Suppressor macrophage (primary cell): ENCODE measurements at places on chromosomes 11 and 22.

- no peak for DNase-seq
These were observed 8.7 kb upstream of the C1QTNF6 start for GRCh38 chr22:37196539-37197450.

GRCh38 chr11:65639623-65640482, 2.0 kb downstream of the SIPA1 start:
- DNase-seq, result peak; percentile 64

GRCh38 chr22:47171441-47172221, 409.2 kb downstream of the TBC1D22A start:
- DNase-seq, result no peak

DNA sequence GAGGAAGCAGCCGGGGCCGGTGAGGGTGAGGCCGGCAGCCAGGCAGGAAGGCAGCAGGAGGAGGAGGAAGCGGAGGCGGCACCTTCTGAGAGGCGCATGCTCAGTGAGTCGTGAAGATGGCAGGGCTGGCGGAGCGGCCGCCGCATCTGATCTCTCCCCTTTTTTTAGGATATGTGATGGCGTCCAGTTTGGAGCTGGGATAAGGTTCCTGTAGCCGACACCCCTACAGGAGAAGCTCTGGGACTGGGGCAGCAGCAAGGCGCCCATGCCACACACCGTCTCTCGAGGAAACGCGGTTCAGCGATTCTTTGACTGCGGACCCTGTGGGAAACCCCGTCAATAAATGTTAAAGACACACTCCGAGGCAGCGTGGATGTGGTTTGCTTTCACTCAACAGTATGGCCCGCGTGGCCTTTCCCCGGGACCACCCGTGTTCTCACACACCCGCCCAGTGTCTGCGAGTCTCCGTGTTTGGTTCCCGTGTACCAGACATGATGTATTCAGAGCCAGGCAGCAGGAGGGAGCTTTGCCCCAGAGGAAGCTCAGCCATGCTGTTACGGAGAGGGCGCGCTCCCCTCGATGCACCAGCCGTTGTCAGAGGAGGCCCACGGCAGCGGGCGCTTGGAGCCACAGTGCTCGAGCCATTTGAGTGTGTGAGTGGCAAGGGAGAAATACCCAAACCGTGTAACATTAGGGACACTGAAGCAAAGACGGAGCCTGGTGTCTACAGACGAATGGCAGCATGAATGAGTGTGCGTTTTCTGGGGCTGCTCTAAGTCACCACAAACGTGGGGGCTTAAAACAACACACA, 27.7 kb upstream of the PARVB start:
- DNase-seq, result peak; percentile 89

- DNase-seq, result no peak
These were observed 14.4 kb upstream of the BIRC2 start for GRCh38 chr11:102332611-102332994.

DNA sequence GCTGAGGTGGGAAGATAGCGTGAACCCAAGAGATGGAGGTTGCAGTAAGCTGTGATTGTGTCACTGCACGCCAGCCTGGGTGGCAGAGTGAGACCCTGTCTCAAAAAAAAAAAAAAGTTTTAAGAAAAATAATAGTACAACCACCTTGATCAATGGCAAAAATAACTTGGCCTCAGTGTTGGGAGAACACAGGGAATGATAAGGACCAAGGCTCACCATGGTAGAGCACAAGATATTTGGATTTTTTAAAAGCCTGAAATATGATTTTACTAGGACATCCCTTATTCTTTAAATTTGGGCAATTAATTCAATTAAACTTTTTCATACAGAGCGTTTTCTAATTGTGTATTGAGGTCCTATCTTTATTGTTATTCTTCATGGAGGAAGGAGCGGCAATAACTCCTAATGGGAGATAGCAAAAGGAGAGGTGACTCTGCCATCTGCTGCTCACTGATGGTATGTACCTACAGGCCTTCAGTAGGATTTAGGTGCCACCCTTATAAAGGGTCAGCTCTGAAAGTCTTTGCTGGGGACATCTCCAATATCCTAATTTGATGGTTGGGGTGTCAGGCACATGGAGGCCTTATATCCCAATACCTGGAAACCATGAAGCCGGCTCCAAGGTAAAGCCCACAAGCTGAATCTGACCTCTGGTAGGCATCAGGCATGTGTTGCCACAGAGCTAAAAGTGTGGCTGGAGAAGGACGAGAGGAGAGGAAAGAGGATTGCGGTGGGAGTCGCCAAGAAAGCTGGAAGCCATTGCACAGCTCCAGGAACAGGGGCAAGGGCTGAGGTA, 21.9 kb upstream of the POLD3 start:
- DNase-seq, result peak; percentile 70

DNA sequence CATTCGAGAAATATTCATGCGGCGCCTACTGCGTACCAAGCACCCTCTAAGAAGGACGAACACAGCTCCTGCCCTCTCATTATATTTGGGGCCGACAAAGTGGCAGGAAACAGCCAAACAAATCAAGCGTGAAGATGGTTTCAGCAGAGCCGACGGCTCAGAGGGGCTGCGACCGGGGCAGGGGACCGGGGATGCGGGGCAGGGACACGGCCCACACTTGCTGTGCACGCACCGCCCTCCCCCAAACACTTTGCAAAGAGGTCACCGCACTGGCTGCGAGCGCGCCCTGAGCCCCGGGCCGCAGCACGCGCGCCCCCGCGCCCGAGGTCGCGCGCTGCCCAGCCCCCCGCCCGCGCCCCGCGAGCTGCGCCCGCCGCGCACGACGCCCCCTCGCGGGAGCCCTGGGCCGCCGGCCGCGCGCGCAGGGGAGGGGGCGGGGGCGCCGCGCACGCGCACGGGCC, 255 bp upstream of the SYNGR1 start:
- DNase-seq, result peak; percentile 67

GRCh38 chr11:127935081-127935480, 652.3 kb downstream of the ETS1 start:
- no peak for DNase-seq

GRCh38 chr22:41491374-41492100, 22.6 kb downstream of the ACO2 start:
- DNase-seq, result no peak

GRCh38 chr11:20353829-20354434, 9.6 kb upstream of the HTATIP2 start:
- DNase-seq, result peak; percentile 61

GRCh38 chr11:4381901-4382300, 11.6 kb downstream of the TRIM21 start:
- no peak for DNase-seq
